ENCODE measurements at places on chromosomes 3 and 15.
A peak's percentile ranks its signal among the peaks of the same experiment; 100 is the strongest.

GRCh38 chr3:36677331-36678007, 86.9 kb downstream of the DCLK3 start:
- no peak for DNase-seq

DNA sequence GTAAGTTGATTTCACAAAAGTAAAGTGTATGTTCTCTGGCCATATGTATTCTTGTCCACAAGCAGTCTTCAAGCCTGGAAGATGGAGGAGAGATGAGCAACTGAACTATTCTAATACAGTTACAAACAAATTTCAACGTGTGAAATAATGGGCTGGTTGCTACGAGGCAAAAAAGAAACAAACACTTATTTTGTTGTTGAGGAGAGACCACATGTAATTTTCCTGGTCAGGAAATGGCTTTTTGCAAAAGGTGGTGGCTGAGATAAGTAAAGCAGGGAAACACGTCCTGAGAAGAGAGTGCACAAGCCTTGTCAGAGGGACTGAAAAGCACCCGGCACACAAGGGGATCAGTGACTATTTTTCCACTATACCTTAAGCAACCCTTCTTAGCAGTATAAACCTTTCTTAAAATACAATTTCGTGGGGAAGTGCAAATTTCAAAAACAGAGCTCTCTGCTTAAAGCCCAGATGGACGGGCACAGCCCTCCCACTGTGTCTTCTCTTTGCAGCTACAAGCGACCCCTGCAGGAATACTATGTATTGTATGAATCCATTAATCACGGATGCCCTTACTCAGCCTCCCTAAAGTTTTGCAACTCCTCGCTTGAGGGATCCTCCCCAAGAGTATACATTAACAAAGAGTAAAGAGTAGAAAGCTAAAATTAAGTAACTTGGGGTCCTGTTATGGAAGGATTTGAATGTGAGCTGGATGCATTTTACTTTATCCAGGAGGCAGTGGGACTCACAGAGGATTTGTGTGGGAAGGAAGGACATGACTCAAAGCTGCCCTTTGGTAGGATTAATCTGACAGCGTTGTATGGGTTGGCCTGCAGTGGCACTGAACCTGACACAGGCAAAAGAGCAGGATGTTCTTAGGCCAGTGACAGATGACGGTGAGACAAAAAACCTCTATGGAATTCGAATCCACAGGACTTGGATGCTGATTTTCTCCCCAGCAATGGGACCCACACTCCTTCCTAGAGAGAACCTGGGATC, 253.7 kb downstream of the IL5RA start:
- no peak for DNase-seq

DNA sequence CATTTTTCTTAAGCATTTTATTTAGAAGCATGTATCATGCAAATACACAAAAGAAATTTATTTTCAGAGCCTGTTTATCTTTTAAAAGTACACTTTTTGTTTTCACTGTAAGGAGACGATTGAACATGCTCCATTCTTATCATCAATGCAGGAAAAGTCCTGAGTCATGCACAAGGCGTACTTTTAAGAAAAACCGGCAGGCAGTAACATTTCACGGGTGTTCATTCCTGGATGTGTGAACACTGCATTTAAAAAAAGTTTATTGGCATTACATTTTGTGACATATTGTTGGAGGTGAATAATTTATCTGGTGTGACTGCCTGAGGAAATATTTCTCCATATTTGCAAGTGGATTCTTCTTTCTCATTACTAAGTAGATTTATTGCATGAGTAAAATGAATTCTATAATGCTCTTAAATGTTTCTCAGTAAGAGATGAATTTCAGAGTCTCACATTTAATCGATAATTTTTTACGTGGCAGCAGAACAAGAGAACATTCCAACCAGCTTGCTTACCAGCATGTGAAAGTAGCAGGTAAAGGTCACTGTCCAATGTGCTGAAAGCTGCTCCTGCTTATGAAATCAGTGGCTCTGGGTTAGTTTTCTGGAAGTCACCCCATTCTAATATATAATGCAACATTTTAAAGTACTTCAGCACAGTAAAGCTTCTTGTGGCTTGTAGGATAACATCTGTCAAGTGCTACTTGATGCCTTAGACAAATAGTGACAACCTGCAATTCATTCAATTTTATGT, 87.0 kb downstream of the SV2B start:
- DNase-seq = no peak

DNA sequence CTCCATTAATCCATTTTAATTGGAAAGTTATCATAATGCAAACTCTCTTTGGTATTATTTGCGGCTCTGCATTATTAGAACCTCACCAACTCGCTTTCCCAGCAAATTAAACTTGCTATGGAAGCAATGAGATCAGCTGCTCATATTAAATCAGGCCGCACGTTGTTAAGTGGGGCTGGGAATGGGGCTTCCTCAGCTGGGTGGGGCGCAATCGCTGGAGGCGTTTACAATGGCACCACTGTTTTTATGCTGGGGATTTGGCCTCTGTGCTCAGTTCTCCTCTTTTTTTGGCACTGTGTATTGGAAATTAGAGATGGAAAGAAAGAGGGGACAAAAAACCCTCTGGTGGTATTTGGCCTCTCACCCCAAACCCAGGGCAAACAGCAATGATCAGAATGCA, 72.2 kb downstream of the RPLP1 start:
- DNase-seq = no peak

GRCh38 chr3:25584011-25584789, 80.5 kb downstream of the TOP2B start:
- DNase-seq = no peak

GRCh38 chr3:112407888-112408702, 75.1 kb downstream of the CD200 start:
- no peak for DNase-seq

GRCh38 chr15:60731583-60732130, 252.7 kb upstream of the ICE2 start:
- no peak for DNase-seq

GRCh38 chr3:160069986-160070385, 81.4 kb downstream of the IL12A start:
- no peak for DNase-seq

DNA sequence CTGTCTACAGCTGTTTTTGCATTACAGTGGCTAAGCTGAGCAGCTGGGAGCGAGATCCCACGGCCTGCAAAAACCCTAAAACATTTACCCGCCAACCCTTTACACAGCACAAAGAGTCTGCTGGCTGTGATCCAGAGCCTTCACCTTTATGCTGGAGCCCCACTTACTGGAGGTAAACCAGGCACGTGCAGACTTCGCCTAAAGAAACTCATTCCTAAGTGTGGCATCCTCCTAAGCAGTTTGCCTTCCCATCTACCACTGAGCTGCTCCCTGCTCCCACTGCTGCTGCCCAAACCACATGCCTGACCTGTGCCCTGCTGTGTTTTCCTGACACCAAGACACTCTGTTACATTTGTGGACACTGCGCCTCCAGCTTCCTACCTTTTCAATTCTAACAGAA, 53.0 kb downstream of the CHSY1 start:
- DNase-seq = no peak

DNA sequence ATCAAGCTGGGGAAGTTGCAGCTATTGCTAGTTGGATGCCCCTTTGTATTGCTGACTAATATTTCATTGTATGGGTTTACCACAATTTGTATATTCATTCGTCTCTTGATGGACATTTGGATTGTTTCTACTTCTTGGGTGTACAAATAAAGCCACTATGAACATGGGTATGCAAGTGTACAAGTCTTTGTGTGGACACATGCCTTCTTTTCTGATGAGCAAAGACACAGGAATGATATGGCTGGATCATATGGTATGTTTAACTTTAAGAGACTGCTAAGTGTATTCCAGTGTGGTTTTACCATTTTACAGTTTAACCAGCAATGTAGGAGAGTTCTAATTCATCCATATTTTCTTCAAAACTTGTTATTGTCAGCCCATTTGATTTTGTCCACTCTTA, 32.2 kb downstream of the NECTIN3 start:
- DNase-seq = no peak

GRCh38 chr3:95348879-95349278, 1286.0 kb downstream of the NSUN3 start:
- no peak for DNase-seq

GRCh38 chr3:88480822-88481221, 331.1 kb downstream of the C3orf38 start:
- no peak for DNase-seq

GRCh38 chr3:150480877-150481276, 65.4 kb downstream of the SERP1 start:
- DNase-seq = no peak

GRCh38 chr3:39519554-39520288, 52.2 kb downstream of the MOBP start:
- no peak for DNase-seq

DNA sequence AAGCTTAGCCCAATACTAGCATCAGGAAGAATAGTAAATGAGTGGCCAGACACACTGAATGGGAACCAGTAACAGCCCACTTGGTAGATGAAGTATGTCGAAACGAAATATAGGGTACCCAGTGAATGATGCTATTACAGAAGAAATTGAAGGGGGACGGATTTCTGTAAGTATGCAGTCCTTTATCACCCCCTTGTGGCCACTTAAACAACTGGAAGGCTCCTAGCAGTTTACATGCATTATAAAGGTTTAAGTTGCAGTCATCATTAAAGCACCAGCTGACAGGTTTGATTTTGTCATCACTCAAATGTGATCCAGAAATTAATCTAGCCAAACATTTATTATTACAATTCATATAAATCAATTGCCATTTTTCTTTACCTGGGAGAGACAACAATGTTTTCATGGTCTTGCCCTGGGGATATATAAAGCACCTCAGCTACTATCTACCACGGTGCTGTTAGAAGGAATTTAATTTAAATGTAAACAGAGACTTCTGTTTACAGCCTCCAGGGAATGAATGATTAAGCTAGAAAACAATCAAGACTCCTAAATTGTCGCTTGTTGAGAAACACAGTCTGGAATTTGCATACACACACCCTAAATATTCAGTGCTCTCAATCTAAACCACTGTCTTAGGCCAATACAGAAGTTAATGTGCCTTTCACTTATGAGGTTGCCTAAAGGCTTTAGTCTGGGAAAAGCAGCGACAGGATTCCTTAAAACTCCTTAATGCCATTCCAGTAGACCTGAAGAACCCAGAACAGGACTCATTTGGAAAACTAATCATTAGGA, 7.8 kb downstream of the EIF1B start:
- peak; percentile 31 for DNase-seq

GRCh38 chr15:51281368-51281967, 56.9 kb downstream of the CYP19A1 start:
- DNase-seq = peak; percentile 43

- no peak for DNase-seq
Observed at GRCh38 chr3:155390351-155390750, 96.9 kb upstream of the STRIT1 start.

DNA sequence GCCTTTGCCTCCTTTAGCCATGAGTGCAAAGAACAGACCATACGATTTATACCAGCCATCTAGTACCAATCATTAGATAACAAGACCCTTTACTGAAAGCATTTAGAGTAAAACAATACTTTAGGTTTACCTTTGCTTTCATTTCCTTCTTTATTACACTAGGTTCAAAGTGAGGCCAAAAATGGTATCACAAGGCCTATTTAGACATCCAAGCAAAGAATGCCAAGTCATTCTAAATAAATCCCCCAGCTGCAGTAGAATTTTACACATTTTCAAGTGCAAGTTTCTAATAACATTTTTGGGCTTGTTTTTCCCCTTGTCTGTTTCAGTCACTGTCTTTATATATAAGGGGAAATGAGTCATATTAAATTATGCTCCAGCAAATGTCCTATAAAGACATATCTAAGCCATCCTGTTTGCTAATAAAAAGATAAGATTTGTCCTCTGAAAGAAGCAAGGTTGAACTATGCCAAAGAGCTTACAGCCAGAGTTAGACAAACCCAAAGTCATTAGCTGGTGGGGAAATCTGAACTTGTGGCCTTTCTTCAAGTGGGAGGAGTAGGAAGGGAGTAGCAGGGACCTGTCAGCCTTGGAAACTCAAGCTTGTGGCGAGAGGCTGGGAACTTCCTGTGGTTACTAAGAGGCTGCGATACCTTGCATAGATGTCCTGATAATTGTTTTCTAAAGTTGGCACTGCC, 232.7 kb downstream of the MECOM start:
- DNase-seq = no peak

DNA sequence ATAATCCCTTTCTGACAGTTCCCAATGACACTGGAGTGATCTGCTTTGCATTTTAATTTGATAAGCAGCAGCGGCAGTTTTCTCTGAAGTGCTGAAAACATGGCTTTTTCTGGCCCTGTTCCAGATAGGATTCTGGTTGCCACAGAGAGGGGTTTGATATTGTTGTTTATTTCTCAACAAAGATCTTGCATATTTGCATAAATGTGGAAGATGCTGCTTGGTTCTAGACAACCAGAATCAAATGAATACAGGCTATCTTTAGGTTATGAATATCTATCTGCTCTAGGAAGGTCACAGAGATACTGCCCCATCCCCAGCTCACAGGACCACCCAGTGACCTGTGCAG, 137.1 kb downstream of the ZNF609 start:
- DNase-seq = no peak

- DNase-seq = no peak
Observed at GRCh38 chr3:191131305-191131704, 67.7 kb upstream of the OSTN start.

DNA sequence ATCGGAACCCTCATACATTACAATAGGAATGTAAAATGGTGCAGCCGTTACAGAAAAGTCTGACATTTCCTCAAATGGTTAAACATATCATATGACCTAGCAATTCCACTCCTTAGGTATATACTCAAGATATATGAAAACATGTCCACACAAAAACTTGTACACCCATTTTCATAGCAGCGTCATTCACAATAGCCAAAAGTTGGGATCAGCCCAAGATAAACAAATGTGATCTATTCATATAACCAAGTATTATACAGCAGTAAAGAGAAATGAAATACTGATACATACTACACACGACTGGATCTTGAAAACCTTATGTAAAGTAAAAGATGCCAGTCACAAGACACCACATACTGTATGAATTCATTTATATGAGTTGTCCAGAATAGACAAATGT, 102.4 kb downstream of the MSL2 start:
- DNase-seq = no peak

- no peak for DNase-seq
Observed at GRCh38 chr3:156433138-156433537, 121.8 kb downstream of the SSR3 start.

DNA sequence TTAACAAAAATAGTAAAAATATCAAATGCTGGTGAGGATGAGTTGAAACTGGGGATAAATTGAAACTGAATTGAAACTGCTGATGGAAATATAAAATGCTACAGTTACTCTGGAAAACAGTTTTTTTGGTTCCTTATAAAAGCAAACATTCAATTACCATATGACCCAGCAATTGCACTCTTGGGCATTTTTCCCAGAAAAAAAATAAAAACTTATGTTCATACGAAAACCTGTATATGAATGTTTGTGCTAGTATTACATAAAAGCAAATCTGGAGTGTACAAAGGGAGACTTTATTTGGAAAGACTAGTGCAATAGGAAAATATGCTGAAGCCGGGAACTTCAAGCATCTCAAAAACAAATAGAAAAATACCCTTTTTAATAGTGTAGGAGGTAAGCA, 857.9 kb upstream of the CADM2 start:
- no peak for DNase-seq

GRCh38 chr3:195870442-195870841, 37.9 kb downstream of the TNK2 start:
- DNase-seq = no peak

GRCh38 chr3:33718595-33718907, 497 bp upstream of the CLASP2 start:
- DNase-seq = no peak

GRCh38 chr3:71425491-71426071, 157.9 kb downstream of the FOXP1 start:
- DNase-seq = peak; percentile 68
